ENCODE measurements at places on chromosomes 4 and X.

DNA sequence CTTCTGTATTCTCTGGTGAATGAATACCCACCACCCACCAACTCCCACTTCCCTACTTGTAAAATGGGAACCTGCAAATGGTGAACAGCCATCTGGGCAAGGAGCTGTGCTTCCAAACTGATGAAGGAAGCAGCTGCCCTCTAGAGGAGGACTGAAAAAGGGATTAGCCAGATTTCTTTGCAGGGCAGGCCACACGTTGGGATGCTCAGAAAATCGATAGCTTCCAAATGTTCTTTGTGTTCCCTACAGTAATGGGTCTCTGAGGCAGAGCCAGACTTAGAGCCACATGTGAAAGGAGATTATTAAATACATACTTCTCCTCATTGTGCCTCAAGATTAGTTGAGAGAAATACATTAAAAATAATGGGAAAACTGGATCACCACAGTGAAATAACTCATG lies 39.3 kb upstream of the LPAR4 start:
- no peak for DNase-seq

DNA sequence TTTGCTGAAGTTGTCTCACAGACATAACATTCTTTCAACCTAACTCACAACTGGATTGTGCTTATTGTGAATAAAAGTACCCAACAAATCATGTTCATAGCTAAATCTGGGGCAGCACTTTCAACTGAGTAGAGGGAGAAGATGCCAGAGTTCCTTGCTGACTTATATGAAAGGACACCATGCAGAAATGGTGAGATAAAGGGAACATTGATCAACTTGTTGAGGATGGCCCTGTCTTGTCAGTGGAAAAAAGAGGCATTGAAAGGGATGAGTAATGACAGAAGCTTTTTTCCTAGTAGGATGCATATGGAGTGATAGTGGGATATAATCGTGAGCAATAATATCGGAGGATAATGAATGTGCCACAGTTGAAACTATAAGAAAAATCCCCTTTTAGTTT lies 221.7 kb downstream of the ARHGAP24 start:
- no peak for DNase-seq

DNA sequence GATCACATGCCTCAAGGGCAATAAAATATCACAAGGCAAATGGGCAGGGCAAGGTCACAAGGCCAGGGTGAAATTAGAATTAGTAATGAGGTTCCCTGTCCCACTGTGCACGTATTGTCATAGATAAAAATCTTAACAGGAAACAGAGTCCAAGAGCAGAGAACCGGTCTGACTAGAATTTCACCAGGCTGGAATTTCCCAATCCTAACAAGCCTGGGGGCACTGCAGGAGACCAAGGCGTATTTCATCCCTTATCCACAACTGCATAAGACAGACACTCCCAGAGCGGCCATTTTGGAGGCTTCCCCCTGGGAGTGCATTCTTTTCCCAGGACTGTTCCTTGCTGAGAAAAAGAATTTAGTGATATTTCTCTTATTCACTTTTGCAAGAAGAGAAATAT lies 25.9 kb upstream of the PRDM5 start:
- DNase-seq: no peak

GRCh38 chr4:164212714-164213113 lies 541.2 kb upstream of the SMIM31 start:
- DNase-seq: no peak

- DNase-seq: no peak
These were observed 73.9 kb downstream of the PSAPL1 start for GRCh38 chr4:7360806-7361205.

GRCh38 chr4:24871210-24871609 lies 41.6 kb downstream of the CCDC149 start:
- DNase-seq: no peak

GRCh38 chrX:154123241-154124219 lies 20.5 kb upstream of the OPN1LW start:
- no peak for DNase-seq

DNA sequence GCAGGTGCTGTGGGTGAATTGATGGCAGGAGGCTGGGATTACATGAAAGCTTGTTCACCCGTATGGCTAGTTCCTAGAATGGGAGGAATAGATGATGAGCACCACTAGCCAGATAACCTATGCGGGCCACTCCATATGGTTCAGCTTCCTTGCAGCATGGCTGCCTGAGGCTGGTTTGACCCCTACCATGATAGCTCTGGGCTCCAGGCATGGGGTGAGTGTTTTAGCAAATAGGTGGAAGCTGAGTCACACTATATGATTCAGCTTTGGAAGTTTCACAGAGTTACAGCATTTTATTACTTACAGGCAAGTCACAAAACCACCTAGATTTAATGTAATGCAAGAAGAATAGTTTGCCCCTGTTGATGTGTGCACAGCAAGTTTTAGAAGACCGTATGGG lies 603.2 kb downstream of the STIM2 start:
- DNase-seq: peak; percentile 1

DNA sequence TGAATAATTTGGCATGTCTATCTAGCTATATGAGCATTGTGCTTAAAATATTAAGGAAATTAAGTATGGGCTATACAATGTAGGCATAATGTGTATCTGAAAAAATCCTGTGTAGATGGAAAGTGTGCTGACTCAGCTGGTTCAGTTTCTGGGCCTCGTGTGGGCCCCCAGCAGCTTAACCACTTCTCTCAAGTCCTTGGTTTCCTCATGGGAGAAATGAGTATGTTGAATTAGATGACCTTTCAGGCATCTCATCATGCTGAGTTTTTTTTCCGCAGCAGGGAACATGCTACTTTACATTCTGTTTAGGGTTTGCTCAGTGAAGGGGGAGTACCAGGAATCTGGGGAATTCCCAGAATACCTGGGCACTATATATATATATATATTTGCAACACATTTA lies 30.5 kb downstream of the RHOH start:
- DNase-seq: no peak

- DNase-seq: no peak
These were observed 66.9 kb downstream of the ARHGEF38 start for GRCh38 chr4:105619188-105619931.

DNA sequence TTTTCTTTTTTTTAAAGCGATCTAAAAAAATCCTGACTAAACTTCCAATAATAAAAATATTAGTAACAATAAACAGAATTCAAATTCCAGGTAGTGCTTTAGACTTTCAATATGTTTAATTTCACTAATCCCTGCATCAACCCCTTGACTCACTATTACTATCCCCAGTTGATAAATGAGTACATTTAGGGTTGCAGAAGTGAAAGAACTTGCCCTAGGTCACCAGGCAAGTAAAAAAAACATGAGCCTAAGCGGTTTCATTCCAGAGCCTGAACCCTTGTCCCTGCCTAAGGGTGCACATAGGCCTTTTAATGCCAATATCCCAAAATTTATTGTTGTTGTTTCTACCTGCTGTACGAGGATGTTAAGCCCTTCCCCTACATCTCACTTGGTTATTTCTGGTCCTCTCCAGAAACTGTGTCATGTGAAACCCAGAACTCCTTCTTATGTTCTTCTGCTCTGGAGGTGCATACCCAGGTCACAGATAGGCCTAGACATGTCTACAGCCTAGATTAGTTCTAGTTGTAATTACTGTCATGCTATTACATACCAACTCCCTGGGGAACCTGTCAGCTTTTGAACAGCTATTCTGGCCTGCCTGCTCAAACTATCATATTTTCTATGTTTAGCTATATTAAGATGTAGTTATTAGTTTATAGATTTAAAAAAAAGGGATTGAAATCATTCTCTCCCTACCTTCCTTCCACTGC lies 244.5 kb upstream of the PITX2 start:
- DNase-seq: no peak

GRCh38 chr4:38723726-38724474 lies 58.9 kb downstream of the TLR10 start:
- DNase-seq: peak; percentile 21

- no peak for DNase-seq
These were observed 91.1 kb downstream of the RBM46 start for GRCh38 chr4:154872198-154872597.

DNA sequence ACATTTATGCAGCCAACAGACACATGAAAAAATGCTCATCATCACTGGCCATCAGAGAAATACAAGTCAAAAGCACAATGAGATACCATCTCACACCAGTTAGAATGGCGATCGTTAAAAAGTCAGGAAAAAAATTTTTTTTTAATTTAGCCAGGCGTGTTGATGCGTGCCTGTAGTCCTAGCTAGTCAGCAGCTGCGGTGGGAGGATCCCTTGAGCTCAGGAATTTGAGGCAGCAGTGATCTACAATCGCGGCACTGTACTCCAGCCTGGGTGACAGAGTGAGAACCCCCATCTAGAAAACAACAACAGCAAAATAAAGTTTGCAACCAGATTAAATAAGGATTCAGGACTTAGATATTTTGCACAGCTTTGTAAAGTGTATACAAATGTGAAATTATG lies 65.7 kb upstream of the ALG13 start:
- DNase-seq: no peak

DNA sequence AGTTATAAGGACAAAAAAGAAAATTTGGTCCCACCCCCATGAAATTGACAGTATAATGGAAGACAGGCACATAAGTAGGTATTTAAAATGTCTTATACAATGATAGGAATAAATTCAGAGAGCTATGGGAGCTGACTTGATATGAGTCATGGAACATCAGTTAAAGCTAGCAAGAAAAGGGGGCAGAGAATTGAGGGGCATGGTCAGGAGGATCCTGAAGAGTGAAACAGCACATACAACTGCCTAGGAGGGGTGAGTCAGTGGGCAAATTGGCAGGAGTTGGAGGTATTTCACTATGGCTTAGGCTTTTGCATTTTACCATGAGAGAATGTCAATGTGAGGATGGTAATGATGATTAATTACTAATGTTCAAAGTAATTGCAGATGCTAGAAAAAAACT lies 95.4 kb upstream of the BANK1 start:
- DNase-seq: no peak

- DNase-seq: no peak
These were observed 44.0 kb upstream of the SCD5 start for GRCh38 chr4:82842593-82842992.

DNA sequence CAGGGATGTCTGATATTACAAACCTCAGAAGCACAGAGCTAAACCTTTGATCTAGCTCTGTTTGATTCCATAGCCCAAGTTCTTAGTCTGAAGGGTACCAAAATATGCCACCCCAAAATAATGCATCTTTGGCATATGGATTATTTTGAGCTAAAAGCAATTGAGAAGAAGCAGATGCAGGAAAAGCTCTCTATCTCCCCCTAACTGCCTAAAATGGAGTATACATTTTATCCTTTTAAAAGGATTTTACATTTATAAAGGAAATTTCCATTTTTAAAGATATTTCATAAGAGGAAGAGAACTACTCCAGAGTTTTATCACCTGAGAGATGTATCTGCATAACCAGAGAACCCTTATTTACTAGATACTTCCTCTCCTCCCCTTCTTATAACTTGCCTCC lies 158.7 kb downstream of the ZNF674 start:
- DNase-seq: no peak

DNA sequence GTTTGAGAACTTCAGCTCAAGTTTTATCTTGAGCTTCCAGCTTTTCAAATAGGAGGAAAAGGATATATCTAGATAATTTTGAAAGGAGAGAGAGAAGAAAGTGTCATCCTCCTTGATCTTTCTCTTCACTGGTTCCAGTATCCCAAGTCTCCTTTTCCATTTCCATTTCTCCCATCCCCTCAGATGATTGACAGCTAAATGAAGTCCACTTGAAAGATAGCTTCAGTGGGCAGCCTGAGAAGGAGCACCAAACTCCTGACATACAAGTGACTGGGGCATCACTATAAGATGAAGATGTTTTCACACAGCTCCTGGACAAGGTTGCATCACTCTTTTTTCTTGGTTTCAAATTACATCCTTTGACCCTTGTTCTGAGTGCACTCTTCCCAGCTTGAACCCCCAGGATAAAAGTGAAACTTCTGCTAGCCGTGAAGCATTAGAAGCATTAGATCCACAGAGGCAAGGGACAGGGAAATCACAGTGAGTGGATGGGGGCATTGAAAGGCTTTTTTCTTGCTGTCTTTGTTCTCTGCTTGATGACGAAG lies 17.5 kb upstream of the MAGEA10 start:
- no peak for DNase-seq

- no peak for DNase-seq
These were observed 45.9 kb upstream of the MTM1 start for GRCh38 chrX:150522494-150522893.

DNA sequence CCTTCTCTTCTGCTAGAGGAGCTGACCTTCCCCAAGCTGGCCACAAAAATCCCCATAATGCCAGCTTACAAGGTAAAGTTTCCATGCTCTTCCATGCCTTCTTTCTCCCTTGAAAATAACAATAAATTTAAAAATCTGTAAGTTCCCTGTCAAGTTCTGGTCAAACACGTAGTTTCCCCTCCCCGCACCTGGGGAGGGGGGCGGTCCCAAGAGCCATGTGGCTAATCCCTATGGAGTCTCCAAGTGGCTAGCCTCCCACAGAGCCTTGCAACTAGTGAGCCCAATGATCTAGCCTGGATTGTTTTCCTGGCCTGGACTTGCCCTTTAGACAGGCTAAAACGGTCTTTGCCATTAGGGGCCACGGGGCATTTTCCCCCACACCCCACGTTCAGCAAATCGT lies 2.1 kb upstream of the NRK start:
- DNase-seq: no peak

- no peak for DNase-seq
These were observed 44.5 kb upstream of the SLC4A4 start for GRCh38 chr4:71294301-71294700.

GRCh38 chr4:6268650-6269615 lies 717 bp upstream of the WFS1 start:
- DNase-seq: no peak

- no peak for DNase-seq
These were observed 4.1 kb upstream of the SCRG1 start for GRCh38 chr4:173403051-173403450.

GRCh38 chr4:4247696-4248028 lies 361 bp downstream of the TMEM128 start:
- DNase-seq: no peak

GRCh38 chrX:28133763-28134162 lies 152.5 kb upstream of the DCAF8L1 start:
- DNase-seq: no peak

GRCh38 chrX:4243759-4244158 lies 530.3 kb upstream of the PRKX start:
- no peak for DNase-seq

GRCh38 chrX:19723427-19723826 lies 164.0 kb downstream of the SH3KBP1 start:
- no peak for DNase-seq

DNA sequence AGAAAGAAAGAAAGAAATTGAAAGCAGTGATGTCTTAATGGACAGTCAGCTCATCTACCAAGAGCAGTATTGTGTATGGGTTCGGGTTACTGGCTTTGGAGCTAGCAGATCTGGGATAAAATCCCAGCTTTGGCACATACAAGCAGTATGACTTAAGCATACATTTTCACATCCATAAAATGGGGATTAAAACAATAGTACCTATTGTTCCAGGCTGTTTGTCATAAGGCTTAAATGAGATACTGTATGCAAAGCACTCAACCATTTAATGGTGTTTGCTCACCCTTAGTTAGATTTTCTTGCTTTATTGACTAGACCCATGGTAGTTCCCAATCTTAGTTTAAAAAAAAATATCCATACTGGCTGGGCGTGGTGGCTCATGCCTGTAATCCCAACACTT lies 7.8 kb upstream of the TMEM164 start:
- no peak for DNase-seq

GRCh38 chrX:22534643-22535042 lies 261.9 kb downstream of the CBLL2 start:
- DNase-seq: peak; percentile 24

GRCh38 chrX:17596061-17596460 lies 141.2 kb upstream of the SCML1 start:
- no peak for DNase-seq
